ENCODE measurements at places on chromosomes 3 and 15. TPM values are rescaled to one million over a fixed set of nuclear protein-coding genes. Genes with fewer than 3 reads are reported as not detected.

NANOGP8 gene
- total RNA-seq, result not detected

KNG1 gene
- total RNA-seq, result not detected

GRCh38 chr3:125087768-125088391, 32.1 kb upstream of the HEG1 start:
- peak; percentile 30 for DNase-seq

GRCh38 chr3:22101811-22102210, 350.8 kb upstream of the ZNF385D start:
- peak; percentile 20 for DNase-seq

- no peak for DNase-seq
These were observed 225.9 kb upstream of the DPH6 start for GRCh38 chr15:35771746-35772442.

ASB14 gene
- total RNA-seq, result not detected

PRR20G gene
- total RNA-seq, result not detected

CFAP91 gene
- total RNA-seq, result 0.17 TPM

DNA sequence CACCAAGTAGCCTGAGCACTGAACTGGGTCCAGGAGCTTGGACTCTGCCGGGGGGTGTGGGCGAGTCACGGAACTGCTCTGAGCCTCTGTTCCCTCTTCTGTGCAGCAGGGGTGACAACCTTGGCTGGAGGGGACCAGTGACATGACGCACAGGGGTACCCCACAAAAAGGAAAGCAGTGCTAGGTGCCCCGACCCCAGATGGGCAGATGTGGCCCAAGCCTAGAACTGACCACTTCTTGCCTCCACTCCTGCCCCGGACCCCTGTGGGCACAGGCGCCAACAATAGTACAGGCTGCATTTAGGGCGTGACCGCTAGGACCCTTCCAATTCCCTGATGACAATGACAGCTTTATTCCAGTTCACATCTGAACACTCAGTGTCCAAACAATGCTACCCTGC, 255.9 kb upstream of the LYSMD4 start:
- DNase-seq, result no peak

GRCh38 chr3:72380711-72381493, 467.3 kb downstream of the SHQ1 start:
- no peak for DNase-seq

RPS17 gene
- total RNA-seq, result 2,156 TPM

DNA sequence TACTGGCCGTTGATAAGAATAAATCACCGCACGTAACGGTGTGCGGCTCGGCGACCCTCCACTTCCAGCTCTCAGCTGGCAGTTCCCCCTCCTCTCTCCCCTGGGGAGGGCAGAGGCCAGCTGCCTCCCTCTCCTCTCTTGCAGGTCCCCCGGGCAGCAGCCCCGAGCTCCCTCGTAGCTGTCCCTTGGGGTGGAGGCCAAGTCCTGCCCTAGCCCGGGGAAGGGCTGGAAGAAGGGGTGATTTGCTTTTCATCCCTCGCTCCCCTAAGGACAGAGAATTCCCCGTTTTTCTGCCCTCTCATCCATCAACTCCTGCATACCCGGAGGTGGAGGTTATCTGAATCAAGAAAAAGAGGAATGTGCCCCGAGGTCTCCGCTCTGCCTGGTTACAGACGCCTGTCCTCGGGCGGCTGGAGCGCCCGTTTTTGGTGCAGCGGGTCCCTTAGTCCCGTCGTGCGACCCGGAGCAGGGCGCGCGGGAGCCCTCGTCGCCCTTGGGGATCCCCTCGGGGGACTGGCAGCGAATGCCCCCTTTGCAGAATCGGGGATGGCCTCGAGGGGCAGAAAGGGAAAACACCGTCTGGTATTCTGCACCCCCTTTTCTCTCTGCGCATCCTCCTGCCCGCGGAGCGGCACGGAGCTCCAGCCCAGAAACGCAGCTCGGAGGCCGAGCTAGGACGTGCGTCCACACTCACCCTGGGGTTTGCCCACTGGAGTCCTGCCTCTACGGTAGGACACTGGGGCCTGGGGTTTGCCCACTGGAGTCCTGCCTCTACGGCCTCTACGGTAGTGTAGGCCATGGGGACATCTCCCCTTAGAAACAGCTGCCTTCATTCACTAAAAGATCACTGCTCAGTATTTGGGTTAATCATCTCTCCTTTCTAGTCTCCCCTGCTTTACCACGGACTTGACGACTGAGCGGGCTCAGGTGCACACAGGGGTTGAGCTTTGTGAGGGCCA, 2.2 kb downstream of the PTPRG start:
- DNase-seq, result no peak

GNB4 gene
- 6.3 TPM for total RNA-seq

DNA sequence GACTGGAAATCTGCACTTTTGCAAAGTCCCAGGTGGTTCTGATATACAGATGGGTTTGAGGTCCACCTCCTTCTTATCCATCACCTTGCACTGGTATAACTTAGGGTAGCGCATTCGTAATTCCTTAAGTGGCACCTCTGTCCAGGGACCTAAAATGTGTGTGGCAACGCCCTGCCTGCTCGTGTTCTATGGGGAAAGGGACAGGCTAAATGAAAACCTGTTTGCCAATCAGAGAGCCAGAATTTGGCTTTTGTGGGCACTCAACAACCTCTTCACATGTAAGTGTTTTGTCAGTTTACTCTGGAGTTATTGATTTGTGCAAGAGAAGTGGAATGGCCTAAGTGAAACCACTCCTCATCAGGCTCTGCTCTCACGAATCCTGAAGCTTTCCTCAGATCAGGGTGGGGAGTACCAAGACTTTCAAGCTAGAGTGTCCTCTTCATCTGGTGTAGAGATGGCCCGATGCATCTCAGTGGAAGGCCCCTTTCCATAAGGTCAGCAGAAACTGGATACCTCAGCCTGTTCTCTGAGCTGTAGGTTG, 138.3 kb downstream of the ALDH1A2 start:
- DNase-seq, result no peak

DNA sequence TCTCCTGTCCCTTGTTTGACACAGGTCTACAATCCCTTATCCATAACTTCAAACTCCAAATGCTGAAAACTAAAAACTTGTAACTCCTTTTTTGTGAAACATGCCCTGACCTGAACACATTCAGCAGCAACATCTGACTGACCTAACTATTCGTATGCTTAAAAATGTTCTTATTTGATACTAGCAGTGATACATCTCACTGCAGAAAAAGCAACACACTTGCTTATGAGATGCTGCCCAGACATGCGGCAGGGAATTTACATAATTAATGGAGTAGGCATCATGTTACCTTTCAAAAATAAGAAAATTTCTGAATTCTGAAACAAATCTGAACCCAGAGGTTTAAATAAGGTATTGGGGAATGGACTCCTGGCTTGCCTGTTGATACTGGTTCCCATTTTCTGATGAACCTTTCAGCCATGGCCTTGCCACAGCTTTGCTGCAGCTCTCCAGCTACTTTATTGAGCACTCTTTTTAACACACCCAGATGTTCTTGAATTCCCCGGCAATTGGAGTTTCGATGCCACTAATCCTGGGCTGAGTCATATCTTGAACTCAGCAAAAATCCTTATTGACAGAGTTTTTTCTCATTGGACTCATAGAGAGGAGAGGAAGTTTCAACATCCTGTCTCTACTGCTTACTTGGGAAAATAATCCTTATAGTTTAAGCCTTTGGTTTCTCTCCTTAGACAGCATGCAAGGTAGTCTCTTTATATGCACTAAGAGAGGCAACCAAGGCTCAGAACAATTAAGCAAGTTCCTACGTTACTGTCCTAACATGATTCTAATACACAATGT, 296.6 kb upstream of the LMCD1 start:
- peak; percentile 22 for DNase-seq

DNA sequence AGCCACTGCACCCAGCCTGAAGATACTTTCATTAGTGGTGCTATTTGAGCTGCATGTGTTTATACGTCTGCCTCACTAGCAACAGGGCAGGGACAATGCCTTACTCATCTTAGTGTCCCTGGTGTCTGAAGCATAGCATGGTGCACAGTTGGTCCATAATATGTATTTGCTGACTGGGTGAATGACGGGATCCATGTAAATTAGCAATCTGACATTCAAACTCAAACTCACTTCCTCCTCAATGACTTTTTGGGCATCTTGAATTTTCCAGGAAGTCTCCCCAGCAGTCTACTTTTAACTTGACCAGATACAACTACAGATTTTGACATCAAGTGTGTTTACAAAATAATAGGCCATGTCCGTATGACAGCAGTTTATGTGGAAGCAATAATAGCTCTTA, 3.0 kb upstream of the LDHAL6B start:
- DNase-seq, result no peak

MAN2A2 gene
- 19.8 TPM for total RNA-seq

DNA sequence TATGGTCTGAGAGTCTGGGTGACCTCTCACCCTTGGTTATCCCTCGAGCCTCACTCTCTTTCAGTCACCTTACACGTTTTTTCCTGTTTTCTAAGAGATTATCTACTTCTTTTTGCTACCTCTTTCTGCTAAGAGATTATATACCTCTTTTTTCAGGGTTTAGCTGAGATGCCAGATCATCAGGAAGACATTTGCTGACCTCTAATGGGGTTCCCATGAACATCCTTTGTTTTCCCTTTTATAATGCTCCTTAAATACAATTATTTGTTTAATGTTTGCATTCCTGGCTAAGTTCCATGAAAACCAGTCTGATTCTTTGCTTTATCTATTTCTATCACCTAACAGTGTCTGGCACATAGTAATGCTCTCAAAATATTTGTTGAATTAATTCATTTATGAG, 39.6 kb downstream of the LEKR1 start:
- DNase-seq, result peak; percentile 32

IGDCC3 gene
- total RNA-seq, result not detected

GRCh38 chr15:25684521-25685431, 178.4 kb downstream of the ATP10A start:
- peak; percentile 63 for DNase-seq

DNA sequence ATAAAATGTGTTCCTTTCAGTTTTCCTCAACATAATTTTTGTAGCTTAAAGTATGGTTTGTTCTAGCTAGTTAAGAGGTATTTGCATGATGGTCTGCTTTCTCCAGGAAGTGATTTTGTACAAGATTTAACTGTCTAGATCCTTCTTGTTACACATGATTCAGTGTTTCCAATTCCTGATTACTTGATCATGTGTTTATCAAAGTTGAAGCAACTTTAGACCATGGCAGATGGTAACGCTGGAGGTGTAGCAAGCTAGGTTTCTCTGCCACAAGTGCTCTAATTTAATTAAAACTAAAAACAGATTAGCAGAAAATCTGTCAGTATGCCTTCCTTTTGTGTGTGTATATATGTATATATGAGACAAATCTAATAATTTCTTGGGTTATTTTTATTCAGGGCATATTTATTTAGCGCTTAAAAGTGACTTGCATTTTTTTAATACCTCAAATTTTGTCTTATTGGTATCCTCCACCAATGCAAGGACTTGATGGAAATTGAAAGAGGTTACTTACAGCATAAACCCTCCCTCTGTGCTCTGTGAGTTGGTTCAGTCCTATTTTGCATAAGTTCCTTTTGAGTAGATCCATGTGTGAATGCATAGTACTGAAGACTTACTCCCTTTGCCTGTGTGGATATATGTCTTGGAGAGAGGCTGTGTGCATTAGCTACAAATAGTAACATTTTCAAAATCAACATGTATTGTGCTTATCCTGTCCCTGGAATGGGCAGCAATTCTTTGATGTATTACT, 157.3 kb upstream of the CGNL1 start:
- DNase-seq, result no peak

CSNK1G1 gene
- 9.8 TPM for total RNA-seq

DNA sequence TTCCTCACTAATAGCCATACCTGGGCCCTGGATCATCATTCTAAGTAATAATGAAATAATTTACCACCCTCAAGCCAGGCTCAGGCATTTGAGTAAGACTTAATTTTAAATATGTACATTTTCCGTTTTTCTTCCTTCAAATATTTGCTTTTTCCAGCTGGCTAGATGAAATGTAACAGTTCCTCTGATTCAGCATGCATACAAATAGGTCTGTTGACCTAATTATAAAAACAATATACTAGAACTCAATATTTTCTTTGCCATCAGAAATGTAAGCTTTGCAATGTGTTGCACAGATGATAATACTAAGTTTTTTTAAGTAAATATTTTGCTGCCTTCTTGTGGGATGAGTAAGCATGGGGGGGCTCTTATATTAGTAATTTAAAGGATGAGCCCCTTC, 91.6 kb downstream of the FEZF2 start:
- DNase-seq, result no peak

GRCh38 chr15:98719137-98719740, 70.9 kb downstream of the IGF1R start:
- DNase-seq, result no peak

DNA sequence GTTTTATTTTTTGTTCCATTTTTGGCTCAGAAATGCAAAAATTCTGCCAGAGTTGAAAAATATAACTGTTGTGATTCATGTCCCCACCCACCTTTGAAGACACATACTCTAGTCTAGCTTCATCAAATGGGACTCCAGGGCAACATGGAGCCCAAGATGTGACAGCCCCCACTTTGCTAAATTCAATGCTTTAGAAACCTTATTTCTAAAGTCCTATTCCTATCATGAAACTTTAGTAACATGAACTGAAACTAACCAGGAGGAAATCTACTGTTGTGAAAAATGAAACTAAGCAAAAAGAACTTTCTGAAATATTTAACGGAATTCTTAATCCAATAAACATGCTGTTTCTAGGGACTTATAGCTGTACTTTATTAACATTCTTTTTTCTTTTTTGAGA, 20.3 kb downstream of the UBP1 start:
- no peak for DNase-seq

DNA sequence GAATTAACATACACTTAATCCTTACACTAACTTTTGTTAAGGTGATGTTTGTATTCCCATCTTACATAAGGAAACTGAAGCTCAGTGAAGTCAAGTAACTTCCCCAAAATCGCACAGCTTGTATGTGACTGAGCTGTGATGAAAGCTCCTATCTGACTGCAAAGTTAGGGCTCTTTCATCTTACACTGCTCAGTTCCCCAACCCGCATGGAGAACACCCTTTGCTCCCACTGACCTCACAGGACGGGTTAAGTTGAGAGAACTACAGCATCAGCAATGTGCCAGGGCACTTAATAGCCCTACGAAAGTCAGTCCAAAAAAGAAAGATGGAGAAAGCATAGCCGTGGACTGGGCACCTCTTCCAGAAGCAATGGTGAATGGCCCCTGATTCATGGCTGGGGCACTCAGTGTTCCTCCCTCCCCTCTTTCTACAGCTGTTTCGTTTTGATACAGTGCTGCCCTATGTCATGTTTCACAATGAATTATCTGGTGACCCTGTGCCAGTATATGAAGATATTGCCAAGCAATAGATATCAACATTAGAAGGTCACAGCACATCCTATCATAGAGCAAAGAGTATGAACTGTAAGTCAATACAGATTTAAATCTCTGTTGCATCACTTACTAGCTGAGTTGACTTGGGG, 38.0 kb downstream of the CADPS start:
- DNase-seq, result no peak

- DNase-seq, result peak; percentile 83
These were observed 1.5 kb upstream of the HEG1 start for GRCh38 chr3:125057186-125057850.

ESYT3 gene
- total RNA-seq, result 1.6 TPM

GRCh38 chr3:152261329-152261728, 7.4 kb upstream of the MBNL1 start:
- DNase-seq, result no peak

GPR15 gene
- not detected for total RNA-seq

- DNase-seq, result no peak
These were observed 24.8 kb downstream of the SERP1 start for GRCh38 chr3:150521463-150521862.

APPL1 gene
- total RNA-seq, result 32.5 TPM

Data from PC-3 (cell line).